CD4-positive, alpha-beta T cell treated with Interferon gamma for 1 hour (primary cell): ENCODE measurements at places on chromosomes 4 and X.

- no peak for DNase-seq
Observed at GRCh38 chr4:56671860-56672259, 9.2 kb downstream of the HOPX start.

DNA sequence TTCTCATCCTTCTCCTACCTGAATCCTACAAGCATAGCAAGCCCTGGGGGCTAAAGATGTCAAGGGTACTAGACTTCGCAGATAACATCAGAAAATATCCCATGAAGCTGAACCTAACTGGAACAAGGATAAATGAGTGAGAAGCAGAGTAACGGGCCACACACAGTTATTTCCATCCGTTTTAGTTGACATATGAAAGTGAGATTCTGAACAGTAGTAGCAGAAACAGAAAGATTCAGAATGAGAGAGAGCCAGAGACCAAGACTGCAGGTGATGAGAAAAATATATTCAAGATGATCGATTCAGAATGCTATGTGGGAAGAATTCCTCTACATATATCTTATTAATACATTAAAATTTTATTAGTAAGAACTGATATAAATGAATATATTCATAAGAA is 165.1 kb downstream of the TSPAN5 start:
- no peak for DNase-seq

- DNase-seq = no peak
Observed at GRCh38 chr4:3872834-3873313, 106.7 kb downstream of the ADRA2C start.

DNA sequence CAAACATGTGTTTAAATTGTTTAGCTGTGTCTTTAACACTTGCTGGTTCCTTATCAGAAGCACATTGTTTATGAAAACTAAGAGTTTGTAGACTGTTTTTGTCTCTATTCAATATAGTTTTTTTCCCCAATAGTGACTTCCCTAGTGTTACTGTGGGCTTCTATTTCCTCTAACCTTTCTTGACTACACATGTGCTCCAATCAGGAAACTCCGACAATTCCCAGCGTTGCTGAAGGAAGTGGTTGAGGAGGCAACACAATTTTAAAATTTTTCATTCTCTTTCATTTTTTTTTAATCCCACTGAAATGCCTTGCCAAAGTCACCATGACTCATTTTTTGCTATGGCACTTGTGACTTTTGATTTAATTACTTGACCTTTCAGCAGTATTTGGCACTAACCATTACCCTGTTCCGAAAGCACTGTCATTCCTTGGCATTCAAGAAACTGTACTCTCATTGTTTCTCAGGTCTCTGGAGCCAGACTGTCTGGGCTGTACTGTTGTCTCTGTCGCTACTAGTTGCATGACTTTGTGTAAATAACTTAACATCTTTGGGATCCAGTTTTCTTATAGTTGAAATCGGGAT is 67.6 kb upstream of the FREM3 start:
- no peak for DNase-seq

- DNase-seq = no peak
Observed at GRCh38 chr4:169342906-169343564, 72.3 kb upstream of the SH3RF1 start.

DNA sequence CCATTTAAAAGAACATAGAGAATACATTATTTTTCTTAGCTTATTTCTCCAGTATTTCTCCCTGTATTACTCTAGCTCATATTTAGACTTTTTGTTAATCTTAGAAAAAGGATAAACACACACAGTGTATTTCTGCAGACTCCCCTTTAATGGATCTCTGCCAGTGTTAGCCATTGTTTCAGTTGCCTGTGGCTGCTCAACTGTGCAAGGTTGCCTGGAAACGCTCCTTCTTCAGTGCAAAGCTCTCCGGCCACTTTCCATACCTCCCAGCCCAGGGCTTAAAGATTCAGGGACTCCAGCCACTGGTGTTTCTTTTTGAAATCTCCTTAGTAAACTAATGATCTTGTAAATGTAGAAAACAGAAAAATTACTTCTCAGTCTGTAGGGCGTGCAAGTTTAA is 104.9 kb downstream of the SLIT2 start:
- no peak for DNase-seq

- DNase-seq = no peak
Observed at GRCh38 chr4:55925241-55925640, 23.5 kb upstream of the CEP135 start.

- no peak for DNase-seq
Observed at GRCh38 chr4:185280608-185281007, 71.2 kb downstream of the SNX25 start.

GRCh38 chr4:110197529-110198042 is 829 bp downstream of the ELOVL6 start:
- DNase-seq = peak; percentile 13

- DNase-seq = no peak
Observed at GRCh38 chrX:110037178-110037577, 34.3 kb downstream of the TMEM164 start.

DNA sequence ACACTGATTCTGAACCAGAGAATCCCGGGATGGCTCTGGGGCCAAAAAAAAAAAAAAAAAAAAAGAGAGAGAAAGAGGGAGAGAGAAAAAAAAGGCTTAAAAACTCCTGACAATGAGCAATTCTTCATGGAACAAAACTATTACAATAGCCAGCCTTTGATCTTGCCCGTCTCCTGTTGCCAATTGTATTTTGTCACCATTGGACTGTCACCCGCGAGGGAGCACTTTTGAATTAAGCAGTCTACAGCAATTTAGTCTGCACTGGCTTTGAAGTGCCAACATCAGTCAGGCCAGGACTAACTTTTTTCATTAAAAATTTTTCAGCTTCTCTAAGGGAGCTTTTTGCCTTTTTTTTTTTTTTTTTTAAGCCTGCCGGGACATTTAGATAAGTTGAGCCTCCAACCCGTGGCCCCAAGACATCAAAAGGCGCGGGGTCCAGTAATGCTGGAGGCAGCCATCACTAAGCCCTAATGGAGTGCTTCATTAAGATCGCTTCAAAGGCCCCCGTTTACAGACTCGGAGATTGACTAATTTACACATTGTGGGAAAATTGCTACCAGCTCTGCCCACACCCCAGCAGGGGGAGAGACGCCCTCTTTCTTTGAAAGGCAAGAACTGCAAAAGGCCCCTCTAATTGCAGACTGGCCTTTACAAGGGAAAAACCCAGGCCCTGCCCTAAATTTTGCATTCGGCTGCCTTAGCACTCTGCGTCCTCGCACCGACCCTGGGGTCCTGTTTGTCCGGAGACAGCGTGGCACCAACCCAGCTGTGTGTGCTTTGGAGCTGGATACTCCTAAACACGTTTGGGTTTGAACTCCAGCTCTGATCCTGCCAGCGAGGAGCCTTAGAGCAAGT is 98.1 kb upstream of the MSX1 start:
- DNase-seq = no peak

- DNase-seq = no peak
Observed at GRCh38 chr4:76544725-76545124, 109.7 kb downstream of the SHROOM3 start.

DNA sequence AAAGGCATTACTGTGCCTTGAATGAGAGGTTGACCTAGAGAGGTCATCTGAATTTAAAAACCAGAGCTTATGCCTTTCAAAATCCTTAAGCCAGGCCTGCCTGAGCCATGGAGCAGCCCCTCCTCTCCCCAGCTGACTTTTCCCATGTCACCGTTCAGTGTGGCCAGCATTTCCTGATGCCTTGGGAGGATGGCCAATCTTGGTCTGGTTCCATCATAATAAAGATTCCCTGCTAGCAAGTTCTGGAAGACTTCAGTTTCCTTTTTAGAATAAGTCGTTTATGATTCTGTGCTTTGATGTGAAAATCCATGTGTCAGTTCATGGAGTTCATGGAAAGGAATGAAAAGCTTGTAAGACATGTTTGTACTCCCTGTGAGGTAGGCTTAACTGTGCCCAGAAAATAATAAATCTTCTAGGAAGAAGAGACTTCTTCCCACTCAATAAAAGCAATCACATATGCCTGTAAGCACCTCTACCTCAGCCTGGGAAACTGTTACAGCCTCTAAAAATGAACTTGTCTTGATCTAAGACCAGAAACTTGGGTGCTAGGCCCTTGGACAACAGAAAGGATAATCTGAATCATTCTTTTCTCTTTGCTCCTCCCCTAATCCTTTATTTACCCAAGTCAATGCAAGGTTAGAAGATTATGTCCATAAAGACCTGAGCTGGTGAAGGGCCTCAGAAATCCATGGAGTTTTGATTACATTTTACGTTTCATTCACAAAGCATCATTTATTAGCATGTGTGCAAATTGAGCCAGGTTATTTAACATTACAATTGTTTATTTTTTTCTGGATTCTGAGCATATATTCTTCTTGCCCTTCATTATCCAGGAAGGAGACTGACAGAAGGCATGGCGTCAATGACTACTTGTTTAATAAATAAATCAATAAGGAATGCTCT is 84.0 kb upstream of the TBC1D9 start:
- no peak for DNase-seq

GRCh38 chr4:189092581-189092980 is 848.1 kb upstream of the FRG1 start:
- DNase-seq = no peak

DNA sequence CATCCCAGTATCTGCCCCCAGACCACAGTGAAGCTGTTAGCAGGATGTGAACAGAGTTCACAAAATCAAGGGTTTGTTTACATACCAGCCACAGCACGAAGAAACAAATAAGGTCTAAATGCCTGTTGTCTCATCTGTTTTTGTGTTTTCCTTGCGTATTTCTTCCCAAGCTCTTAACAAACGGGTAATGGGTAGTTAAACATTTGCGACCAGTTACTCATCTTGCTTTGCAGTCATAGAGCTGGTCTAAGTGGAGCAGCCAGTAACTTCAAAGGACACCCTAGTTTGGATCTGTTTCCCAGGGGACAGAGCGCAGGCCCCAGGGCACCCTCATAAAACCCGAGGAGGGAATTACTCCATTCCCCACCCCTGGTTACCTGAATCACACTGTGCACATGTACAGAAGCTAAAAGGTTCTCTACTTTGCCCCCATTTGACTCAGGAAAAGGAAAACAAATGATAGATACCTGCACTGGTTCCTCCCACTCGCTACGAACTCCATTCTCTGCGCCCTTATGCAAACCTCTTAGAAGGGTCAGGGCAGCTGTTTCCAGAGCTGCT is 68.8 kb downstream of the MAML3 start:
- DNase-seq = no peak

- no peak for DNase-seq
Observed at GRCh38 chrX:42220083-42220482, 296.7 kb upstream of the CASK start.

DNA sequence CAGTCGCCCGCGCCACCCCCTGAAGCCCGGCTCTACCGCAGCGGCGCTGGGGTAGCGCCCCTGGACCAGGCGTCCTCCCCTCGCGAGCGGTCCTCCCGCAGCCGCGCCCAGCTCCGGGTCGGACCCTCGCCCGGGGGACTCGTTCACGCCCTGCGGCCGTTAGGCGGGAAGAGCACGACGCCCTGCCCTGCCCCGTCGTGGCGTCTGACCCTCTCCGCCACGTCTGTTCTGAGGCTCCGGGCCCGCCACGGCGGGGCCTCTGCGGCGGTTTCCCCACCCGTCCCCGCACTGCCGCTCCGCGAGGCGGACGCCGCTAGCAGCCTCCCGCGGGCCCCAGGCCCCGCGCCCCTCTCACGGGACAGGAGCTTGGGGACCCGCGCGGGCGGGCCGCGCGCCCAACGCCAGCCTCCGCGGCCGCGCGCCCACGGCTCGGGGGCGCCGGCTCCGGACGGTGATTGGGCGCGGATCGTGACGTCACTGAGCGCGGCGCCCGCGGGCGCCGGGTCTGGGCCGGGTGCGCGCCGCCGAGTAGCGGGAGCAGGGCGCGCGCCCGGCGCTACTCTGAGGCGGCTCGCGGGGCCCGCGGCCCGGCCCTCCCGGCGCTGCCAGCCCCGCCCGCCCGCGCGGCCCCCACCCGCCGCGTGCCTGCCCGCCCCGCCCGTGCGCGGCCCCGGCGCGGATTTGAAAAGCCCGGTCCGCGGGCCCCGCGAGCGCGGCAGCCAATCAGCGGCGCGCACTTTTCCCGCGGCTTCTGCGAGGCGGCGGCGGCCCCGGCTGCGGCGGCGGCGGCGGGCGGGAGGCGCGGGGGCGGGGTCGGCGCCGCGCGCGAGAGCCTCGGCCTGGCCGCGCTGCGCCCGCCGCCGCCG is at the start of gene NSD2:
Gene NSD2 (plus strand): TSS at position 816 of the 866 bp plus-strand sequence. CDS start 29,262 bp downstream, outside the sequence.
- peak; percentile 88 for DNase-seq

- DNase-seq = no peak
Observed at GRCh38 chrX:9526965-9527364, 62.1 kb downstream of the TBL1X start.

- DNase-seq = no peak
Observed at GRCh38 chr4:120293341-120293740, 226.7 kb upstream of the MAD2L1 start.

- DNase-seq = no peak
Observed at GRCh38 chr4:77433418-77433733, 172.2 kb upstream of the CXCL13 start.

GRCh38 chr4:15668566-15669435 is 12.8 kb upstream of the FAM200B start:
- no peak for DNase-seq

DNA sequence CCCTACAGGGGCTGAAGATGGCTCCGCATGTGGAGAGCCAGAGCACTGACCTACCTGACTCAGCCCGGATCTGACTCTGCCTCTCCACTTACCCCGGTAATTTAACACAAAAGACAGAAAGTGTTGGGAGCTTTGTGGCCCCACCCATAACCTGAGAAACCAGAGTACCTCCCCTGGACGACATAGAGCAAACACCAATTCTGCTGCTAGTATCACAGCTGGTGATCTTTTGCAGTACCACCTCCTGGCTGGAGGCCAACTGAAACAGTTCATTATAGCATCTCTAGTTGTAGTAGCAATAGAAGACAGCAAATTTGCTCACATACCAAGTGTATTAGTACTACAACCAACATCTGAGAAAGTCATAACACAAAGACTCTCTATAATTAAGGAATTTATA is 443.9 kb downstream of the KLHL4 start:
- DNase-seq = no peak

- no peak for DNase-seq
Observed at GRCh38 chr4:152957437-152958171, 21.5 kb downstream of the FHDC1 start.

- DNase-seq = no peak
Observed at GRCh38 chrX:123917069-123917468, 44.4 kb upstream of the STAG2 start.

GRCh38 chr4:100311181-100311580 is 120.9 kb upstream of the DDIT4L start:
- no peak for DNase-seq

DNA sequence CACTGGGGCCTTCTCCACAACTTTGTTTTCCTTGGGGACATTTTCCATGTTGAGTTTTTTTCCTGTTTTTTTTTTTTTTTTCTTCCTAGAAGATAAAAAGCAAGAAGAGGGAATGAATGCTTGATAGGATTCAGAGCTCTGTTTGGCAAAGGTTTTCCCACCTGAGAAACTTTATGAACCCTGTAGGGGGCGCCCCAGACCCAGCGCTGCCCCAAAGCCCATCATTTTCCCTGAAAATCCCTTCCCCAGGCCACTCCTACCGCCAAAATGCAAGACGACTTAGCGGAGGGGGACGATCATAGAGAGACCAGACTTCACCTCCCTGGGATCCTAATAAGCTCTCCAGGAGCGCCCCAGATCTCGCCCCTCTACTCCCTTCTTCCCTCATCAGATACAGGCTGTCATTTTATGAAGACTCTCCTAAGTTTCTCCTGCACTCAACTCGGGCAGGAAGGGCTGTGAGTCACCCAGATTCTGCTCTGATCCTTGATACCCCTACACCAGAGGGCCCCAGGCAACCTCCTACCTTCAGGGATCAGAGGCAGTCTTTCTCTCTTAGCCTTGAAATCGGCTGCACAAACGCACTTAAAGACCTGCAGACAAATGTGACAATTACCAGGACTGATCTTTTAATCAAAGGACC is 1.4 kb downstream of the BEX5 start:
- no peak for DNase-seq

- DNase-seq = no peak
Observed at GRCh38 chr4:37994569-37994968, 34.4 kb downstream of the PTTG2 start.
